ENCODE measurements at places on chromosomes 12 and 14.

- no peak for DNase-seq
These were observed 103.2 kb upstream of the EVL start for GRCh38 chr14:99961826-99962518.

- DNase-seq: no peak
These were observed 99.4 kb upstream of the NTF3 start for GRCh38 chr12:5332551-5332950.

- DNase-seq: no peak
These were observed 1.5 kb upstream of the KRT6A start for GRCh38 chr12:52494518-52494917.

GRCh38 chr14:21069388-21070082 is 569 bp upstream of the ARHGEF40 start:
- DNase-seq: no peak

GRCh38 chr14:101857226-101857625 is 95.7 kb downstream of the PPP2R5C start:
- no peak for DNase-seq

DNA sequence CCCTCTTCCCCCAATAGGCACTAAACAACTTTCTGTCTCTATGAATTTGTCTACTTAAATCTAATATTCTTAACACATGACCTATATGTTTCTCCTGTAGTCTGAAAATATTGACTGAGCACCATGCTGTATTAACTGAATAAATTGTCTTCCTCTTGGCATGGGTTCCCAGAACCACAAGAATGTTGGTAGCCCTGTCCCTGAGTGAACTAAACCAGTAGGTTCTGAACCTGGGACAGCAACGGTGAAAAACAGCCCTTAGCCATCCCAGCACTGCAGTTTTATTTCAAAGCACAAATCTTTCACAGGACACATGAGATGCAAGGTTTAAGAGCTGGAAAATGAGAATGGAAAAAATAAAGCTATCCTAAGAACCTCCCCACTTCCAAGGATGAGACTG is 20.4 kb upstream of the HSP90B1 start:
- DNase-seq: no peak

- no peak for DNase-seq
These were observed 54.4 kb downstream of the RASSF9 start for GRCh38 chr12:85781766-85782165.

- DNase-seq: no peak
These were observed 104.7 kb downstream of the VEZT start for GRCh38 chr12:95322326-95322725.

GRCh38 chr12:3105690-3106479 is 28.7 kb downstream of the TSPAN9 start:
- DNase-seq: no peak

GRCh38 chr14:100256339-100256895 is 17.5 kb downstream of the YY1 start:
- no peak for DNase-seq

DNA sequence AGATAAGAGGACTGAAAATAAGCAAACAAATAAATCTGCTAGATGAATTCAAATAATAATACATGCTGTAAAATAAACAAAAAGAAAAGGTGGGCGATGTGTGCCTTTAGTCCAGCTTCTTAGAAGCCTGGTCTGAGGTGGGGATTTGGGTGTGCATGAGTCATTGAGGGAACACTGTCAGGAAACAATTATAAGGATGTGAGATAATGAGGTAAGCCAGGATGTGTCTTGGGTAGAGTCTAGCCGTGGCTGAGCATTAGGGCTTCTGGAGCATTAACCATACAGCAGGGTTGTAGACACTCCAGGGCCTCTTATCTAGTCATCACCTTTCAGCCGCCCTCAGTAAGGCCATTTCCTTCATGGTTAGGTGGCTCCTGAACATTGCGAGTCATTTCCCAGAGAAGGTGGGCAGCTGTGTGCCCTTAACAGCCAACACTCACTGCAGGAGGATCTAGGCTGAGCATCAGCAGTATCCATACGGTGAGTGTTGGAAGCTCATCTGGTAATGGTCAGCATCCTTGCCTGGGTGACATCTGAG is 405.6 kb downstream of the GLT1D1 start:
- no peak for DNase-seq

- no peak for DNase-seq
These were observed 45.3 kb upstream of the PLBD1 start for GRCh38 chr12:14612898-14613445.

DNA sequence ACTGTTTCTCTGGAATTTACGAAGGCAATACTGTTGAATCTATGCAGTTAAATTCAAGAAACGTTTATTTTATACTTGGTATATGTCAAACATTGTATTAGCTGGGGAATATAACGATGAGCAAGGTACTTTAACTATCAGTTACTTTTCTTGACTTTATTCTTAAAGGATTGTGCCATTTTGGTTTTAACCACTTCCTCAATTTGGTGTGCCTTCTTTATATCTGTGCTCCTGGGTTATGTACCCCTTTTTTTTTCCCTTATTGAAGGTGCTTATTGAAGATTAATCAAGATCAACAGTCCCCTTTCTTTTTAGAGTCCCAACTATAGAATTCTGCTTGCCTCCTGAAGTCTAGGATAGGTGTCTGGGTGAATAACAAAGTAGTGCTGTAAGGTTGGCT is 5.8 kb downstream of the RAB21 start:
- DNase-seq: no peak

DNA sequence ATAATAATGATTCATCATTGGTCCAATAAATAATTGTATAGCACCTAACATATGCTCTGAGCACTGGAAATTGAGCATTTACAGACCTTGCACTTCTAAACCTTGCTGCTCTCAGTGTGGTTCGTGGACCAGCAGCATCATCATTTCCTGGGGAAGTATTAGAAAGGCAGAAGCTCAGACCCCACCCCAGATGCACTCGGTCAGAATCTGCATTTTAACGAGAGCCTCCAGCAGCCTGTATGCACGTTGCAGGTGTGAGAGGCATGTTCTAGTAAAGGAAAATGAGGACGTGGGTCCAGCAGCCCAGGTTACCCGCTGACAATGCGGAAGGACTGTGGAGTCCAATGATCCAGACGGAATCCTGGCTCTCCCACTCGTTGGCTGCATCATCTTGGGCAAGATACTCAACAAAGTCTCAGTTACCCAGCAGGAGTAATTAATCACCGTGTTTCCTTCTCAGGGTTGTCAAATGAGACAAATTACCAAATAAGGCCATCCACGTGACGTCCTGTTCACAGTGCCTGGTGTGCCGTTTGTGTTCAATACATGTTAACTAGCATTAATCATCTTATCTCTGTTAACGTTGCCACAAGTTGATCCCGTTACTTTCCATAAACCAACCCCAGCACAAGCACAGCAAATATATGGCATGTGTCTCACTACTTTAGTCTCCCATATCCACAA is 49.2 kb upstream of the CCND2 start:
- no peak for DNase-seq

DNA sequence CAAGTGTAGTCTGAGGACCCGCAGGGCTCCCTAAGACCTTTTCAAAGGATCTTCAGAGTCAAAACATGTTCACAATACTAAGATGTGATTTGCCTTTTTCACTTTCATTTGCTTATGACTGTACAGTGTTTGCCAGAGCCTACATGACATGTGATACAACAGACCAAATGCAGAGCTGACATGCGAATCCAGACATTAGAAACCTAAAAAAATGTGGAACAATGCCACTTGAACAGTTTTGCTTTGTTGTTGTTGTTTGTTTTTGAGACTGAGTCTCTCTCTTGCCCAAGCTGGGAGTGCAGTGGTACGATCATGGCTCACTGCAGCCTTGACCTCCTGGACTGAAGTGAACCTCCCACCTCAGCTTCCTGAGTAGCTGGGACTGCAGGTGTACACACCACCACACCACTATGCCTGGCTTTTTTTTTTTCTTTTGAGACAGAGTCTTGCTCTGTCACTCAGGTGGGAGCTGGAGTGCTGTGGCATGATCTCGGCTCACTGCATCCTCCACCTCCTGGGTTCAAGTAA is 5.3 kb upstream of the RAB35 start:
- no peak for DNase-seq

DNA sequence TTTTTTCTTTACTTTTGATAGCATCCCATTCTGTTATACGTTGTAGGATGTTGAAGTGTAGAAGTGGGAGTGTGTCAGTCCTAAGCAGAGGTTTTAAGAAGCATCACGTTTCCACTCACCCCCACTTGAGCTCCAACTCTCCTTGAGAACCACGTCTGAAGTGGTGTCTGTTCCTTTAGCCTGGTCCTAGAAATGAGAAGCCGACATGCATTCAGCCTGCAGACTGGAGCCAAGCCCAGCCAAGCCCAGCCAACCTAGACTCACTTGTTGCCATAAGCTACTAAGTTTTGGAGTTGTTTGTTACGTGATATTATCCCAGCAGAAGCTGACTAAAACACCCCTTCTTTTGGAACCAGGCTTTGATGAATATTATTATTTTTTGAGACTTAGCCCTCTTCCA is 4.4 kb upstream of the ELK3 start:
- DNase-seq: no peak

GRCh38 chr14:90137807-90138206 is 76.0 kb downstream of the KCNK13 start:
- DNase-seq: no peak

DNA sequence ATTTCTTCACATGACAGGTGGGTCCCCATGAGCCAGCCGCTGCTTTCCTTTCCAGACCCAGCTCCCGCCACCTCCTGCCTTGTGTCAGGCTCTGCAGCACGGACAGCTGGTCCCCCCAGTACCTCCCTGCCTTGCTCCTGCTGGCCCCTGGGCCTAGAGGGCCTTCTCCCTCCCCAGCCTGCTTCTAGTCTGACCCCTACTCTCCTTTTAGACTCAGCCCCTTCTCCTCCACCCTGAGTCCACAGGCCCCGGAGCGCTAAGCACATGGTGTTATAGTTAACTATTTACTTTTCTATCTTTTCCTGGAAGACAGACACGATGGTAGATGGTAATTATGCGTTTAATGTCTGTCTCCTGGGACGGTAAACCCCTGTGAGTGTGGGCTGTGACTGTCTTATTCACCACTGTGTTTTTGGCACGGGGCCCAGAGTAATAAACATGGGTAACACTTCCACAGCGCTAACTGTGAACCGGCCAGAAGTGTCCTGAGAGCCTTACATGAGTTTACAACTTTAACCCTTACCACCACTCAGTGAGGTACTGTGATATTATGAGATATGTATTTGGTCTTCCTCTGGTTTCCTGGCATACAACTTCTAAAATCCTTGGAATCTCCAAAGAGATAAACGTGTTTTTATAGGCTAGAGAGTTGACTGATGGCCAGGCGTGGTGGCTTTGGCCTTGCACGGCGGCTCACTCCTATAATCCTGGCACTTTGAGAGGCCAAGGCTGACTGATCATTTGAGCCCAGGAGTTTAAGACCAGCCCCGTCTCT is 41.2 kb downstream of the DGLUCY start:
- DNase-seq: no peak

DNA sequence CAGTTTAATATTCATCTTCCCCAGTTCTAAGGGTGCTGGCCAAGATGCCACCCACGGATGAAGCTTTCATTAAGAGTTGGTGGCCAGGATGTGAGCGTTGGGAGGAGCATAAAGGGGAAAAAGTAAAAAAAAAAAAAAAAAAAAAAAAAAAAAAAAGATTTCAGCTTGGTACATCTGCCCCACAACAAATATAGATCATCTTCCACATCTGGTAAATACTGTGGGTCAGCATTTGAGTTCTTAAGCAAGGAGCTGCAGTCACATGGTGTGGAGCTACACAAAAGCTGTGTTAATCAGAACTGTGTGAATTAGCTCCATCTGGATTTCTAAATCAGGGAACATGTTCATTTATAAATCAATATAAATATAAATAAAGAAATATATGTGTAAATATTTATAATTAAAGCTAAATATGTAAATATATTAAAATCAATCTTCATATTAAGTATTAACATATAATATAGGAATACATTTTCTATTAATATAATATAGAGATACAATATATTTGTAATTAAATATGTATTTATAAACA is 262.3 kb downstream of the NUAK1 start:
- DNase-seq: no peak

DNA sequence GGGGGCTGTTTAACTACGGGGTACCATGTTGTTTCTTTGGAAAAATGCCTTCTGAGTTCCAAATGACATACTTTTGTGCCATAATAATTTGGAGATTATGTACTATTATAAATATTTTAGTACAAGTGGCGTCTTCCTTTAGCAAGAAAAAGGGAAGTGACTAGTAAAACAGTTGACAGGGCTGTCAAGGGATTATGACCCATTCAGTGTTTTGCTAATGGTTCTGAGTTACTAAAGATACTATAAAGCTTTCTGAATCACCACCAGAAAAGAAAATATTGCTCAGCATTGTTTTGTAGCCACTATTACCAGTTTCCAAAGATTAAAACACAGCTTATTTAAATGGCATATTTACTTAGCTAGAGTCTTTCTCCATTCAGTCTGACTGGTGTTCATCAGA is 334.9 kb downstream of the SNAPC1 start:
- no peak for DNase-seq

- DNase-seq: no peak
These were observed 44.0 kb downstream of the RAD52 start for GRCh38 chr12:905261-906031.

DNA sequence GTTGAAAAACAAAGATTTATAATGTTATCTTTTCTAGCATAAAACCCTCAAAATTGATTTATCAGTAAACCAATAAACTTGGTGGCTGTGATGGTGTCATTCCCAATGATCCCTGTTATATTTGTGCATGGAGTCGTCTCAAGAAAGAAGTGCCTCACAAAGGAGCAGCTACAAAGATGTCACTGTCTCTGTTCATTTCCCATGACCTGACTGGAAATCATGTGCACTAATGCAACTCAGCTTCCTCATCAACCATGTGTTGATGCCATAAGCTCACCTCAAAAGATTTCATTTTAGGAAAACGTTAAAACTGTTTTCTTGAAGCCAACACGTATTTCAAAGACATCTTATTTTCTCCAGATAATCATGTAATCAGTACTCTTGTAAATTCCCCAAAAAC is 28.8 kb downstream of the CLEC1A start:
- DNase-seq: no peak

DNA sequence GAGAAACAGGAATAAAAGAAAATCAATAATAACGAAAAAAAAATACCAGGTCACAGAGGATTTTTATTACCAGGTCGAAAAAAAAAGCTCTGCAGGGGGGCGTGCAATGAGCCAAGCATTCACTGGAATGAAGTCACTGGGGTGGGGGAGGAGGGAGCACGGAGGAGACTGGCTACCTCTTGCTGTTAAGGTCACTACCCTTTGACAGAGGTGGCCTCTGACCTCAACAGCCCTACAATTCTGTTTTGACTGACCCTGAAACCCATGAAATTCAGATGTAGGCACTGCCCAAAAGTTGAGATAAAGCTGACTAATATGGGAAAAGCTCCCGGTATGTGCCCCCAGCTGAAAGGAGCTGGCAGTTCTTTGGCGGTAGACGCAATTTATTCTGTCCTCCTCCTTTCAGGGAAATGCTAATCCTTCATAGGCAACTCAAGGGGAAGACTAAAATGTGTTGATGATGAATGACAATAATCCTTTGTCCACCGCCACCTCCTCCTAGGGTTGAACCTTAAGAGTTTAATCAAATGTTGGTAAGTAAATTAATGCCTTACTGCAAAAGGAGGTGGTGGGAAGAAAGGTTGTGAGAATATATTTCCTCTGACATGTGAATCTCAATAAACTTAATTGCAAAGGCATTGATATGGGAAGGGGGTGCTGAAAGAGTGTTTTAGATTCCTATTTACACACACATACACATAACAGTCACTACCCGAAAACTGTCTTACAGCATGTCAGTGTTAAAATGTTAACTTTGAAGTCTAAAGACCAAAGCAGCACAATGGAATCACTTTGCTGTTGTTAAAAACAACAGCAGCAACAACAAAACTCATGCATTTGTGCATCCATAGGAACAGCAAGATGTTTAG is 6.3 kb upstream of the RIC8B start:
- DNase-seq: no peak
